ENCODE measurements at places on chromosomes 13 and 19.

DNA sequence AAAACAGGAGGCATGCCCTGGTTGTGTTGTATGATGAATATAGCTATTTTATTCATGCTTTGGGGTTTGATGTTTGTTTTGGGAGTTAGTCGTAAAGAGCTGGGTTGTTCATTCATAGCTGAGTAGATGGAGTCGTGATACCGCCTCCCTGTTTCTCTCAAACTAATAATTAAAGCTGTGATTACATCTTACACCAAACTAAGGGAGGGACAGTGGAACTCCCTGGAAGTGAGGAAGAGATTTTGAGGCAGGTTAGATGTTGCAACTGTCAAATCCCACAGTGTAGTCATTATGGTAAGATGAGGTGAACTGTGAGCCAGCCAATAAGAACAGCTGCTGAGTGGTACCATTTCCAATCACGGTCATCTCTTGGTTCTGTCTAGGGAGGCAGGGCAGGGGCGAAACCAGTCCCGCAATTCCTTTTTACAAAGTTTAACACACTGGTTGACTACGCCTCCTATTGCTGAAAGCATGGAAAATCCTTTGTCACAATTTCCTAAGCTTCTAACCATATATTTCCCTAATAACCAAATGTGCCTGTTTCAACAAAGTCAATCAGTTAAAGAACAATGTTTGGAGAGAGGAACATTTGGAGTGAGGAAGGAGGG, 207.6 kb upstream of the SERP2 start:
- DNase-seq, result no peak

- no peak for DNase-seq
Measured at GRCh38 chr13:62046512-62046911, 630.9 kb upstream of the PCDH20 start.

GRCh38 chr19:45629704-45630103, 9.5 kb downstream of the EML2 start:
- no peak for DNase-seq

- no peak for DNase-seq
Measured at GRCh38 chr13:94345374-94346195, 133.9 kb downstream of the DCT start.
